ENCODE measurements at places on chromosomes 6 and 20. TPM values are rescaled to one million over a fixed set of nuclear protein-coding genes. Genes with fewer than 3 reads are reported as not detected.
A peak's percentile ranks its signal among the peaks of the same experiment; 100 is the strongest.

DNA sequence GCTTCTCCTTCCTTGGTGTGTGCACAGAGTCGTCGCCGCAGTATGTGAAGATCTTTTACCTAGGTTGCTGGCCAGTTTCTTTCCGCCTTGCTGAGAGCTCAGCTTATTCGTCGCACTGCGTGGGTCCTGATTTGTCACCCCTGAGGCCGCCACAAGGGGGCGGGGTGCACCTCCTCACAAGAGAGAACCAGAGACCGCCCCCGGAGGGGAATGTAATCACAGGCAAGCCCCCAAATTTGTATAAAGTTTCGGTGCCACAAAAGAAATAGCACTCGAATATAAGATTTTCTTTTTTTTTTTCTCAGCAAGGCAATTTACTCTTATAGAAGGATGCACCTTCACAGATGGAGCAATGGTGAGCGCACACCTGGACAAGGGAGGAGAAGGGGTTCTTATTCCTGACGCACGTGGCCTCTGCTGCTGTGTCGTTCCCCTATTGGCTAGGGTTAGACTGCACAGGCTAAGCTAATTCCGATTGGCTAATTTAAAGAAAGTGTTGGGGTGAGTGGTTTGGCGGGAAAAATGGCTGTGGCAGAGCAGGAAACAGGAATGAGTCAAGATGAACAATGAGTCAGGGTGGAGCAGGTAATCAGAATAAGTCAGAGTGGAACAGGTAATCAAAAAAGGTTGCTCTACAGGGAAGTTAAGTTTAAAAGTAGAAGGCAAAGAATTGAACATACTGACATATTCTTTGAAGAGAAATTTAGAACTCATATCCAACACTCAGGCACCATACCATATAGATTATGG lies 19.5 kb downstream of the NCOA3 start:
- DNase-seq: no peak

- no peak for DNase-seq
Measured at GRCh38 chr20:48025051-48025515, 239.8 kb upstream of the SULF2 start.

GRCh38 chr6:130500693-130501092 lies 134.9 kb downstream of the TMEM200A start:
- no peak for DNase-seq

- DNase-seq: no peak
Measured at GRCh38 chr20:750801-751200, 17.5 kb downstream of the SLC52A3 start.

GRCh38 chr6:86030875-86031274 lies 388.2 kb upstream of the SYNCRIP start:
- DNase-seq: no peak

DNA sequence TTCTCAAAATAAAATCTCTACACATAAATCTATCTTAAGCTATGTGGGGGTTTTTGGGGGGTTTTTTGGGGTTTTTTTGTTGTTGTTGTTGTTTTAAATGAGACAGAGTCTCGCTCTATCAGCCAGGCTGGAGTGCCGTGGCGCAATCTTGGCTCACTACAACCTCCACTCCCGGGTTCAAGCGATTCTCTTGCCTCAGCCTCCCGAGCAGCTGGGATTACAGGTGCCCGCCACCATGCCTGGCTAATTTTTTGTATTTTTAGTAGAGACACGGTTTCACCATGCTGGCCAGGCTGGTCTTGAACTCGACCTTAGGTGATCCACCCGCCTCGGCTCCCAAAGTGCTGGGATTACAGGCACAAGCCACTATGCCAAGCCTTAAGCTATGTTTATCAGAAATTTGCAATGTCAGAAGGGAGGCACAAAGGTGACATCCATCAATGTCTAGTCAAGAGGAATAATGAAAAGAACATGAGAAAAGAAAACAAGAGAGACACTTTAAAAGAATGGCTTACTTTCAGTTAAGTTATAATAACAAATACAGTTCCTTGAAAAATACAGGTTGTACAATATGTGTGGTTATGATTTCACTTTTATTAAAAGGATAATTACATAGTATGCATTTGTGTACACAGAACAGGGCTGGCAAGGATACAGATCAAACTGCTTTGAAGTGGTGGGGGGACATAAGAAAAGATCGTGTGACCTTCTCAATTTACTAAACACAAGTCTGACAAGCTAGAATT lies 28.6 kb downstream of the SLC23A2 start:
- no peak for DNase-seq

DNA sequence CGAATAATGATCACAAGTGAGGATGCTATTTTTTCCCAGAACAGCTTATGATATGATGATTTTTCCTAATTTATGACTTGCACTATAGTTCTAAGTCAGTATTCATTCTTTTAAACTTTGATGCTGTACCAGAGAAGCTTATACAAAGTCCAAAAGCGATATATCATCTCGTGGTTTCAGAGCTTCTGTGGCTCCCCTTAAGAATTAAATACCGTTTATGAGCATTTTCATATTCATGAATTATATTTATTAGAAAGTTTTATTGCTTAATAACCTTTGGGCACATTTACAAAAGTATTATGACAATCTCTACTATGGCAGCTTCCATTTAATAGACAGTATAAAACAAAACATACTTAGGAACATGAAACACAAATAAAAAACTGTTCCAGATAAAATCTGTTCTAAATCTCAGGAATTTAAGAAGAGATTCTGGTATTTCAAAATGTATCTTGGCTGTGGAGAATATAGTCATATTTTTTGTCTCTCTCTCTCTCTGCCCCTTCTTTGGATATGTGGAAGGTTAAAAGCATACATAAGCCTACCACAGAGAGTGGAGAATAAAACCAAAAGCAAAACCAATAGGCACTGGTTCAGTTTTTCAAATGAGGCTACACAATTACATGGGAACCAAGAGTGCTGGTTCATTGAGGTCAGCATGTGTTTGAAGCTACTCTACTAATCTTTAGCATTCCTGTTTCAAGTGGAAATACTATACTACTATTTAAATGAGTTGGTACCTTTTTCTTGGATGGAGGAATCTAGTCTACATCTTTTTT lies 884.5 kb upstream of the GJE1 start:
- DNase-seq: no peak

Gene UBE2V1
- 104 TPM for total RNA-seq

- no peak for DNase-seq
Measured at GRCh38 chr20:4234128-4234527, 218.8 kb upstream of the RNF24 start.

DNA sequence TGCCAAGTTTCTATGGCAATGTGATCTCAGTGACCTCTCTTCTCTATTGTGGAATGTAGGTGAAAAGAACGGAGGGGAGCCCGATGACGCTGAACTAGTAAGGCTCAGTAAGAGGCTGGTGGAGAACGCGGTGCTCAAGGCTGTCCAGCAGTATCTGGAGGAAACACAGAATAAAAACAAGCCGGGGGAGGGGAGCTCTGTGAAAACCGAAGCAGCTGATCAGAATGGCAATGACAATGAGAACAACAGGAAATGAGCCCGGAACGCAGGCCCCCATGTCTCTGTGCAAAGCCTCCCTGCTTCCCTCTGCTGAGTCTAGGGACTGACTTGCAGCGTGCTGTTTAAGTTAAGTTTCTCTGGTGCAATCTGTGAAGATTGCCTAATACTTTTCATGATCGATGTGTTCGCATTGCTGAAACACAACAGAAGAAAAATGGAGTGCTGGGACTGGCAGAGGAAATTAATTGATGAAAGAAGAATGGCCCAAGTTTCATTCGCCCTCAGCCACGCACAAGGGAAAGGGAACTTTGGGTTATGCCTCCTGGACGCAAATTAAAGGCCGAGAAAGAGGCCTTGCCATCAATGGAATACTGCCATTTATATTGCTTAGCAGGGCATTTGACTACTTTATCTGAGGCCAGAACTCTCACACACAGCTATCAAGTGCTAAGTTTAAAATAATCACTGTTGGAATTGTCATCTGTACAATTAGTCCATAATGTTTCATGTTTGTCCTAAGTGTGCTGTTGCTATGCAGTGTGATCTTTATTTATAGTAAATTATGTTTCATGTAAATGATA lies 146.4 kb downstream of the AKAP7 start:
- DNase-seq: no peak

GRCh38 chr20:3710703-3711483 lies 1.5 kb downstream of the SIGLEC1 start:
- peak; percentile 95 for DNase-seq

GRCh38 chr6:94074764-94075163 lies 655.4 kb upstream of the EPHA7 start:
- DNase-seq: no peak

Gene TTPAL
- 18.2 TPM for total RNA-seq

- no peak for DNase-seq
Measured at GRCh38 chr6:143243786-143244185, 183.1 kb downstream of the AIG1 start.

GRCh38 chr6:31308845-31309175 lies 36.9 kb upstream of the HLA-C start:
- no peak for DNase-seq

GRCh38 chr20:21394551-21394950 lies 2.8 kb downstream of the NKX2-4 start:
- DNase-seq: no peak

GRCh38 chr20:57995381-57995977 lies 233.0 kb downstream of the ANKRD60 start:
- DNase-seq: no peak

Gene PRL
- not detected for total RNA-seq

- DNase-seq: no peak
Measured at GRCh38 chr6:116371918-116372209, 1.1 kb downstream of the DSE start.

GRCh38 chr6:1229808-1230207 lies 82.1 kb upstream of the FOXQ1 start:
- no peak for DNase-seq

- DNase-seq: no peak
Measured at GRCh38 chr6:167710363-167710920, 116.3 kb upstream of the AFDN start.

Gene SLC32A1
- total RNA-seq: not detected

Gene SLC17A1
- total RNA-seq: not detected

Gene VIP
- total RNA-seq: 49.4 TPM

- DNase-seq: no peak
Measured at GRCh38 chr6:27651371-27651732, 178.4 kb upstream of the ZNF184 start.

DNA sequence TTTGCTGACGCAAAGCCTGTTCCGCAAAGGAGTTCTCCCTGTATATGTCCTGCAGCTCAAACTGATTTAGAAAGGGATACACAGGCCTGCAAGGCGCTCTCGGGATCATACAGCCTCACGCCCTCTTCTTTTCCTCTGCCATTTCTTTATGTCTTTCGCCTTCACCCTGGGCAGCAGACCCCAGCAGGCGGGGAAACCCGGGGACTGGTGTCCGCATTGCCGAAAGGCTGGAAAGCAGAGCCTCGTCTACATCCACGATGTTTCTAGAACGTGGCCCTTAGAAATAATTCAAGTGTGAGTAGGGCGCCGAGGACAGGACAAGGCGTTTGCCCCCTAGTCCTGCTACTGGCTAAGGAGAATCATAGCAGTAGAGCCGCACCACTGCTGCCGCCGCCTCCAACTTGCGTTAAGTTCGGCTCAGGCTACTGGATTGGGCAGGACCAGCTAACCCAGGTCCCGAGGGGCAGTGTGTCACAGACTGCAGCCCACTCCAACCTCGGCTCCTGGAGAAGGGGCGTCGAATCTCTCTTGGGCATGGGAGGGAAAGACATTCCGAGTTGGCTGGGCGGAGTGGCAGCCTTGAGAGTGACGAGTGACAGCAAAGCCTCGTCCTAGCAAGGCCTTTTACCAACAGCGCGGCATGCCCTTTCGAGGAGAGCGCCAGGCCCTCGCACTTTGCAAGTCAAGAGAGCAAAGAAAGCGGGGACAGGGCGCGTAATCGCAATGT lies 2.6 kb upstream of the TBX18 start:
- DNase-seq: no peak

- no peak for DNase-seq
Measured at GRCh38 chr6:10962673-10963072, 75.8 kb downstream of the SYCP2L start.

DNA sequence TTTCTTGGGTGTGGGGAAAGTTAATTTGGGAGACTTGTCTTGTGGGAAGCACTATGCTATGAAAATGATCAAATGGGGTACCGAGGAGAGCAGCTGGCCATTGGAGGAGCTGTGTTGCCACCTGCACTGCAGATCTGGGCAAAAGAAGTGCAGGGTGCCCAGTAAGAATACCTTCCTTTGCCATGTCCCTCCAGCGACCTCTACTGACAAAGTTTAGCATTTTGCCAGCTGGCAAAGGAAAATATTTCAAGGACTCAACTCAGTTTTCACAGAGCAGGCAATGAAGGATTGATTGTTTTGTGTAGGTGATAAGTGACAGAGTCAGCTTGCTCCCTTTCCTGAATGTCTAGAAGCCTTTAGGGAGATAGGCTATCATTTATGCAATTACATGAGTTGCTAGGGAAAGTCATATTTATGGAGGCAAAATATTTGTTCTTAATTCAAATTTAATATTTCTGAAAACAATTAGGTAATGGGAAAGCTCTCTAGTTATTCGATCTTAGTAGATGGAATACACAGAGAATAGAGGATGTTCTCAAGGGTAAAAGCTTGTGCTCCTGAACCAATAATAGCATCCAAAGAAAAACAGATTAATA lies 118.4 kb downstream of the FARS2 start:
- no peak for DNase-seq

DNA sequence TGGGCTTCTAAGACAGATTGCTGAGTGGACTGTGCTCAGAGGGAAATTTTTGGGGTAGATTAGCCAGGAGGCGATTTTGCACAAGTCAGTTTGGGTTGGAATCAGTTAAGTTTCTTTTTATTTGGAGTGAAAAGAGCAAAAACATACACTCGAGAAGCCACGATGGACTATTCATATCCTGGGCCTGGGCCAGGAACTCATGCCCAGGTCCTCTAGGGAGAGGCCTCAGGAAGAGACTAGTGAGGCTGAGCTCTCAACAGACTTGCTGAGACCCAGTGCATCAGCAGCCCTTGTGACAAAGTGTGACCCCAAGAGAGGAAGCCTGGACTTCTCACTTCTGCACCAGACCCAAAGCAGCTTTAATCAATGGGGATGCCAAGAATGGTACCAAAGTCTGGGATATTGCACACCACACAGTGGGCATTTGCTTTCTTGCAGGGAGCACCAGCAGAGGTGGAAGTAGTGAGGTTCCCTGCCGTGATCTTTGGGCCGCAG lies 61.6 kb upstream of the MAFB start:
- no peak for DNase-seq

Gene PERP
- total RNA-seq: 81.0 TPM

Measured in esophagus muscularis mucosa (tissue), 4 donors.